ENCODE measurements at places on chromosomes 7 and 10. TPM values are rescaled to one million over a fixed set of nuclear protein-coding genes. Genes with fewer than 3 reads are reported as not detected.

- DNase-seq, result no peak
Measured at GRCh38 chr10:110357252-110357780, 52.6 kb upstream of the SMNDC1 start.

- no peak for DNase-seq
Measured at GRCh38 chr7:80908360-80908797, 10.5 kb downstream of the SEMA3C start.

DNA sequence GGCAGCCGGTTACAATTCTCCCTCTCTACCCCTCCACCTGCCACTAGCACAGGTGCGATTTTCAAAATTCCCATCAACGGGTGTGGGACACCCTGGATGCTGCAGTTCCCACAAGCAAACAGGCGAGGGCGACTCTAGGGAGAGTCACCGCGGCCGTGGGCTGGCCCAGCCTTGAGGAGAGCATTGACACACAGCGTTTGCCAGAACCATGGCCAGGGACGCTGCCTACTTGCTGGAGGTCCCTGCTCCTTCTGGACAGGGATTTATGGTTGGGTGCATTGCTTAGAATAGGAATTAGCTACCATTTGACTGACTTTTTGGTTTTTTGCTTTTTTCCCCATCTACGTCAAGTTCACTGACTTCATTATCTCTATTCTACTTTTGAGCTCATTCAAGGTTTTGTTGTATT lies 19.0 kb upstream of the CLDN4 start:
- peak; percentile 78 for DNase-seq

- no peak for DNase-seq
Measured at GRCh38 chr10:6507311-6507710, 72.8 kb downstream of the PRKCQ start.

COL17A1 gene
- total RNA-seq, result 0.10 TPM

CLRN3 gene
- not detected for total RNA-seq

AKR1C1 gene
- total RNA-seq, result 568 TPM

Data from psoas muscle (tissue), 8 donors.